ENCODE measurements at places on chromosomes 1 and 21.

- no peak for DNase-seq
Observed at GRCh38 chr1:55444667-55445066, 229.5 kb upstream of the USP24 start.

DNA sequence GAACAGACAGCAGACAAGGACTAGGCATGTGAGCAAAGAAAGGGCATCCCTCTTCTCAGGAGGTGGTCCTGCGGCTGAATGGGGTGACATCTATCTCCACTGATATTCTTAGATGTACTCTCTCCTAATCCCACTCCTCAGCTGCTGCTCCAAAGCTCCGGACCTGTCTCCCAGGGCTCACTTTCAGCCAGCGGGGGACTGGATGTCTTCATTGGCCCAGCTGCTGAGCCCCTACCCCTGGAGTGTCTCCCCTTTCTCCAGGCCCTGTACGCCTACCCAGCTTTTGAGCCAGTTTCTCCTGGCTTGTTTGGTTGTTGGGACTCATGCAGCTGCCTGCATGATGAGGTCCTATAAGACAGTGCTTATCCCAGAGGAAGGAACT lies 28.8 kb upstream of the CSF1 start:
- no peak for DNase-seq

DNA sequence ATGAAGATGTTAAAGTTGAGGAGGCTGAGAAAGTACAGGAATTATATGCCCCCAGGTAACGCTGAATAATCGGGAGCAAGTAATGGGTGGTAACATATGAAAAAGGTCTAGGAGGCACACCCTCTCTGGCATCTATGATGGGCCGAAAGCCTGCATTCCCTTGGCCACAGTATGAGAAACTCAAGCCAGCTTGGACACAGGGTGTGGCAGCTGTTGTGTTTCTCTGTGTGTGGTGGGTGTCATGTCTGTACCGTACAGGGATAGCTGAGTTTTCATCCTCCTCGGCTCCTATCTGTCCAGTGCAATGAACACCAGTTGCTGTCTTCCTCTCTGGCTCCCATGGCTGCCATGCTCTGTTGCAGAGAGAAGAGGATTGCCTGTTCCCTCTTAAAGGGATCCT lies 32.9 kb downstream of the NBPF3 start:
- DNase-seq: no peak

DNA sequence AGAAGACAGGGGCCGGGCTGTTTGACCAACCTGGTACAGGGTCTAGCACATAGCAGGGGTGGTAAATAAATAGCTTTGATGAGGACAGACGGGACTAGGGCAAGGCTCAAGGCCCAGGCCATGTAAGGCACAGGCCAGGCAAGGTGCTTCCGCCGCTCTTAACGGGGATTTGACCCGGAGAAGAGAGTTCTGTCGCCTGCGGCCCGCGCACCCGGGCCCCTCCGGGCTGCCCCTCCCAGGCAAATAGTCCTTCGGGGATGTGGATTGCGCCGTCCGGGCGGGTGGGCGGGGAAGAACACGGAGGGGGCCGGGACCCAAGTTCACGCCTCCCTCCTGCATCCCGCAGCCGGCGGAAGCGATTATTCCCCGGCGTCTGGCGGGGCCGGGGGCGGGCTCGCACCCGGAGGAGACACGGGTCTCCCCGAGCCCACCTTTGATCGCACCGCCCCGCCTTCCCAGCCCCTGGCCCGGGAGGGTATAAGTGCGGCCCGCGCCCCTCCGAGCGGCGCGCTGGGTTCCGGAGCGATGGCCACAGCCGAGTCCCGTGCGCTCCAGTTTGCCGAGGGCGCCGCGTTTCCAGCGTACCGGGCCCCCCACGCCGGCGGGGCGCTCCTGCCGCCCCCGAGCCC lies at the start of gene MIXL1:
Gene MIXL1, plus strand, starts transcription at position 508 of the 629 bp plus-strand sequence. Its CDS starts 18 bp downstream, at position 526.
- no peak for DNase-seq

DNA sequence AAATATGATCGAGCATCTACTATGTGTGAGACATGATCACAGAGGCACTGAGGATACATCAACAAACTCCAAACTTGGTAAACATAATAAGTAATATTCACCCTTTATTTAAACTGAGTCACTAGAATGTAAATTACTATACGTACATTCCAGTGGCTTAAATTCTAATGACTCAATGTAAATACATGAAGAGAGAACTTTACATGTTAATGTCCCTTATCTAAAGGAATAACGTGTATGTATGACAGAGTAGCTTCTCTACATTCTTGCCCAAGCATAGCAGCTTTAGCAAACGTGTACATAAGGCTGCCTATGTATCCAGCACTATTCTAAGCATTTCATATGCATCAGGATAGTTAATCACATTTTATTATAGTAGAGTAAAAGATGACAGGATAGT lies 111.8 kb upstream of the CYYR1 start:
- peak; percentile 6 for DNase-seq

DNA sequence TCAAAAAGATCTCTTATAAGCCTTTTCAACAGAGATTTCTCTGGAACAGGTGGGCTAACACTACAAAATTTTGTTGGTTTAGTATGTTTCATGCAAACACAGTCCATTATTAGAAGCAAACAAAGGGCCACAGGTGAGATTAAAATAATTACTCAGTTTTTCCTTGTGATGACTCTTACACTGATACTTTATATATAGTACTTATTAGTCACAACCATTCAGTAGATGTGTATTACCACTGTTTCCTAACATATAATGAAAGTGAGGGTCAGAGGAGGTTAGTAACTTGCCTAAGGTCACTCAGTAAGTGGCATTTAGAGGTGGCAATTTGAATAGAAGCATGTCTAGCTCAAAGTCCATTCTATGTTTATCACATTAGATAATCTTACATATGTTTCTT lies 44.2 kb downstream of the CYYR1 start:
- DNase-seq: no peak

GRCh38 chr1:26145041-26145959 lies 13.6 kb upstream of the FAM110D start:
- peak; percentile 74 for DNase-seq

DNA sequence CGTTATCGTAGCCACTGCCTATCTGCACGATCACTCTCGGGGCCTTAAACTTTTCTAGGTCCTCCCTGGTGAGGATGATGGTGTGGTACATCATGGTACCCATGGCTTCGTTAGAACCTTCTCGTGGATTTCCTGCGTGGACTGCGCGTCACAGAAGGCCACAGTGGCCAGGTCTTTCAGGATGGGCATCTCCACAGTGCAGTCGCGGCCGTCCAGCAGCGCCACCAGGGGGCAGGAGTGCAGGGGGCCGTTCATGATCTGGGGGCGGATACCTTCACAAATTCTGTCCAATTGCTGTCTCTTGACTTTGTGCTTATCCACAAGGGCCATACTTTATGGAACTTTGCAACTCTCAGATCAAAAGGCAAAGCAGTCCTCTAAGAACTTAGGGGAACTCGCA lies 69.6 kb downstream of the WLS start:
- DNase-seq: no peak

GRCh38 chr1:200861937-200862647 lies 10.7 kb upstream of the GPR25 start:
- DNase-seq: no peak

- no peak for DNase-seq
Observed at GRCh38 chr1:167110586-167110985, 16.7 kb downstream of the STYXL2 start.

- DNase-seq: no peak
Observed at GRCh38 chr1:18795002-18795689, 64.3 kb downstream of the TAS1R2 start.

GRCh38 chr1:71582673-71583072 lies 501.8 kb upstream of the ZRANB2 start:
- no peak for DNase-seq

GRCh38 chr1:41494351-41495209 lies 10.1 kb upstream of the EDN2 start:
- no peak for DNase-seq

DNA sequence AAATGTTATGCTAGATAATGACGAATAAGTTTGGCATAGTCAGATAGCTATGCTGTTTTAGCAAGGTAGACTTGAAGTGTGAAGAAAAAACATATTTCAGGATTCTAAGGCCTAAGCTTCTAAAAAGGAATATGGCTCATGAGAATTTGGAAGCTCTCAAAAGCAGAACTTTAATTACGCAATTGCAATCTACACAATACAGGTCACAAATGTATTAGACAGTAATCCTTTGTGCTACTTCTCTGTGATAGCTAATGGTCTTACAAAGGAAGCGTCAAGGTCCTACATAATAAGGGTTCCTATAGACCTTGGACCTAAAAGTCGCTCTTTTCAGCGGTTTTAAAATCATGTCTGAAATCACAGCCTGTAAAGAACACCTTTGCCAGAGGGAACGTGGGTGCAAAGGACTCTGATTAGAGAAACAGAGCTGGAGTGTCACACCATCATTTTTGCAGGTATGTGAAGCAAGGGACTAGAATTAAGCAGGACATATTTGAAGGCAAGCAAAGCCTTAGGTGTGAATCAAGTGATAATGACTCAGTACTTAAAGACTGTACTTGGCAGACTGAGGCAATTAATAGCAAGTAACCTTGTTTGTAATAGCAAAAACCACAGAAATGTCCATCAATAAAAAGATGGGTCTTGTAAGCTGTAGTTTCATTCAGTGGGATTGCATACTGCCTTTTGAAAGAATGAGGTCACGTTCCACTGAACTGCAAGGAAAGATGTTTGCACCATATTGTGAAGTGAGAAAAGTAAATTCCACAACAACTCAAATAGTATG lies 420.2 kb downstream of the KCTD3 start:
- DNase-seq: peak; percentile 47

DNA sequence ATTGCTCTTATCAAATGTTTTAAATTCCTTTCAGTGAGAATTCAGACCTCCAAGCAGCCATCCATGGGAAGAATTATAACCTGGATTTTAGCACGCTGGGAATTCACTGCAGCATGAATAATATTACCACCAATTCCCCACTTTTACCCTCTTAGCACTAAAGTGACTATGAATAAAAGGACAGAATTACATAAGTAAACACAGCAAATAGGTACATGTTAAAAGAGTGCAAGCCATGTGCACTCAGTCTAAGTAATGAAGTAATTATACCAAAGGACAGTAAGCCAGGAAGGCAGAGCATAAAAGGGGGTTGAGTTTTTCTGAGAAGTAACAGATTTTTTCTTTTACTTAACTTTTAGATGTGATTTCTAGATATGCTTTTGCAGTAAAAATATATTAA lies 176.3 kb downstream of the DENND1B start:
- DNase-seq: no peak

- peak; percentile 82 for DNase-seq
Observed at GRCh38 chr1:85360730-85361493, 84.5 kb upstream of the BCL10 start.

DNA sequence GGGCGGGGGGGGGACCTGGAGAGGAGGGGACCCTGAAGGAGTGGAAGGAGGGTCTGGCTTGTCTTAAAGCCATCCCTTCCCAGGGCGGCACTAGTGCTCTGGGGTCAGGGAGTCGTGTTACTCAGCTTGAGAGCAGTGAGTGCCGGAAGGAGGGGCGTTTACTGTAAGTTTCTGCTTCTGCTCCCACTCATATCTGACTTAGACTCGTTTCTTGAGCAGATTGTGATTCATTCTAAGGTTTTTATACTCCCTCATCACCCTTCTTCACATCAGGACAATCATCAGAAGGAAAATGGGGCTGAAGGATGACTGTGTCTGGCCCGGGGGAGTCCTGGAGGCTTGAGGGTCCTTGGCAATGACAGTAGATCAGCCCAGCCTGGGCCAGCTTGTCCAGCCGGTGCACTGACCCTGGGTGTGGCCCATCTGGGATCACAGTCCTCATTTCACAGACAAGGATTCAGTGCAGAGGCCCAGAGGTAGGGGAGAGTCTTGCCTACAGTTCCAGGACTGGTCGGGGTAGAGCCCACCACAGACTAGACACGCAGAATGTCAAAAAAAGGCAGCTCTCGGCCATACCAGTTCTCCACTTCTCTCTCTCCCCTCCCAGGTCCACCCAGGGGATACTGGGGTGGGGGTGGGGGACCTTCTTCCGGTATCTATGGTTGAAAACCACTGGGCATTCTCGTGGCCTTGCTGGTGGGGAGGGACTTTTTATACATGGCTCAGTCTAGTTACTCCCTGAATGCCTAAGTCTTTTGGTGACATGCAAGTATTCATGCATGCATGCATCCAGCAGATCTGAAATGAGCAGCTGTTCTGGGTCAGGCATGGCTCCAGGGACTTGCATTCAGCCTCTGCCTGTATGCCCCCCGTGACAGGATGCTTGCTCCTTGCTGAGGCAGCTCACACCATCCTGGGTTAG lies 5.1 kb downstream of the TNFRSF8 start:
- peak; percentile 64 for DNase-seq

DNA sequence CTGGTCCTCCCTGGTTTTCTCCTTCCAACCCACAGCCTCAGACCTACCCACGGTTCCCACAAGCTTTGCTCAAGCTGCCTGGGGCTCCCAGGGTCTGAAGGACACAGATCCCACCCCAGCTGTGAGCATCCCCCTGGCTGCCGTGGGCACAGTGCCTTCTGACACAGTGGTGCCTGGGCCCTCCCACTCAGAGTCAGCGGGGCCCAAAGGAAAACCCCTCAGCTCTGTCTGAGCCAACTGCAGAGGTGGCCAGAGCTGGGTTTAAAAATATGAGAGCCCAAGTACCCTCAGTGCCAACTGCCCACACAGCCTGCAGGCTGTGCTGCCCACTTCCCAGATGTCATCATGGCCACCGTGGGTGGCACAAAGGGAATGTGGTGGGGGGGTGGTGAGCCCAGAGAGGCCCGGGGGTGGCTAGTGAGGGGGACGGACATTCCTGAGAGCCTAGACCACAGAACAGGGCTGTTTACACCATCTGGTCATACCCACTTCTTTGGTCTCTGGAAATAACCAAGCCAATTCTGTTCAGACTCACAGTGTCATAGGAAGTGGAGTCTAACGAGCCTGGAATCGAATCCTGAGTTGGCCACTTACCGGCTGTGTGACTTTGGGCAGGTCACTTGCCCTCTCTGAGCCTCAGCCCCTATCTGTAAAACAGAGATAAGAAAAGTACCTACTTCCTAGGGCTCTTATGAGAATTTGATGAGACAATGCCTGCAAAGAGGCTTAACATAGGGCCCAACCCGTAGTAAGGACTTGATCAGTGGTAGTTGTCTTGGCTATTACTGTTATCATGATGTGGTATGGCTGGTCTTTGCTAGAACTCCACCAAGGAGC lies 85.5 kb downstream of the CAMK2N1 start:
- no peak for DNase-seq

- peak; percentile 64 for DNase-seq
Observed at GRCh38 chr1:115183721-115184259, 94.5 kb upstream of the TSPAN2 start.

DNA sequence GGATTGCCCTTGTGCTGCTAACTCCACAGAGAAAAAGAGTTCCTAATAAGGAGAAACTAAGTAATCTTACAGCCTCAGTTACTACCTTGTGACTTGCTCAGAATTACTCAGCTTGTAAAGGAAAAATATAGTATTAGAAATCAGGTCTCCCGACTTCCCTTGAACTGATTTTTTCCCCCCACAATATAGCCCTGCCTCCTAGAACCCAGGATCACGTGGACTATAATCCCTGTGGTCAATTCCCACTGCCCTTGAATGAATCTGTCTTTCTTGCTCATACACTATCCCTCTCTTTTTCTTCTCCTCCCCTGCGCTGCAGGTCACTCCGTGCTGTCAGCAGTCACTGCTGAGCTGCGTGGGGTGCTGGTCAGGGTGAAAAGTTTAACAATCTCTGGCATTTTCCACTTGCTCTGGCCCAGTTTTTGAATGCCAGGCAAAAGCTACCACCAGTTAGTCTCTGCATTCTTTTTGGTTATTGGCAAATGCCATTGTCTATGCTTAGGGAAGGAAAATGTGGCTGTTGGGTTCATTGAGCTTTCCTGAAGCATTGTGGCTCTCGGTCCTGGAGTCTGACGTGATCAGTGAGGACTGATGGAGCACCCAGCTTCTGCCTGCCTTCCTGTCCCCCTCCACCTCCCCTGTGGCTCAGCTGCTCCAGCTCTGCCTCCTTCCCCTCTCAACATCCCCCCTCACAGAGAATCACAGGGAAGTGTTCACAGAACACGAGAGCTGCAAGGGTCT lies 1.9 kb upstream of the MYOC start:
- peak; percentile 46 for DNase-seq

All from fibroblast of upper back skin (primary cell).